Tongue (tissue), 3 donors: ENCODE measurements at places on chromosomes 12 and 14.
A peak's percentile ranks its signal among the peaks of the same experiment; 100 is the strongest.

DNA sequence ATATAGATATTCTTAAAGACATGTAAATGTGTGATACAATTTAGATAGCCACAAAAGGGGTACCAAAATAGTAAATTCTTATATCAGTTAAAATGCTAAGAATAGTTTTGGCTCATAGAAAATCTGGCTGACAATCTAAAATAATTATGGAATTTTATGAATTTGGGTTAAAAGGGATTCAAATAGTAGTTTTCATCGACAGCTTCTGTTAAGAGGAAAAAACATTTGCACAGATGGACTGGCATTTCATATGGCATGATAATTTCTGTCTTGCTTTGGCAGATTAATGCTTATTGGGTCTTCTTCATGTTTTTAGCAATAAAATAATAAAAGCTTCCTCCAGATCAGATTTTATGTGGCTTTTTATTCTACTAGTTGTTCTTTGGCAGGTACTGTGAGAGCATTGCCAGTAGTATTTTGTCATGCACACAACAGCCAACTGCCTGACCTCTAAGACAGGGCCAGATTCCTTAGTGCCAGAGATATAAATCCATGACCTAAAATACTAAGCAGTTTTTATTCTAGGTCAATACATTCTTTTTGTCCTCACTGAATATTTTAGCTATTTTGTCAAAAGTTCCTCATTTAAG, 9.1 kb downstream of the ABCD2 start:
- no peak for DNase-seq

DNA sequence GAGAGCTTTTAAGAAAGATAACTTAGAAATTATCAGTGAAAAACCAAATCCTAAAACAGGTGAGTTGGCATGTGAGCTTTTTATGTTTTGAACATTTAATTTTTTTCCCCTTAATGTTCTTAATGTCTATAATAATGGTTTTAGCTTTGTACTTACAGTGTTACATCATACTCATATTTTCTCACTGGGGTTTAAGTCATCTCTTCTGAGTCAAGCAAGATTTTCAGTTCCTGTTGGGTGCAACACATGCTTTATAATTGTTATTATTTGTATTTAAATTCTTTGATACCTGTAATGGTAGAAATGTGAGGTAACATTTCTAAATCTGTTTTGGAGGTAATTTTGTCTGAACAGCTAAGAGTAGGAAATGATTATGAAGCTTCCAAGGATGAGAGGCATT, 113.0 kb downstream of the PLEKHA5 start:
- no peak for DNase-seq

GRCh38 chr14:54554401-54554800, 12.5 kb upstream of the SAMD4A start:
- DNase-seq, result no peak

- DNase-seq, result no peak
Observed at GRCh38 chr14:89367779-89368120, 49.3 kb downstream of the FOXN3 start.

- DNase-seq, result peak; percentile 84
Observed at GRCh38 chr14:99884834-99885648, 91.8 kb downstream of the EML1 start.

- DNase-seq, result peak; percentile 66
Observed at GRCh38 chr14:69708586-69709560, 58.1 kb upstream of the SRSF5 start.

DNA sequence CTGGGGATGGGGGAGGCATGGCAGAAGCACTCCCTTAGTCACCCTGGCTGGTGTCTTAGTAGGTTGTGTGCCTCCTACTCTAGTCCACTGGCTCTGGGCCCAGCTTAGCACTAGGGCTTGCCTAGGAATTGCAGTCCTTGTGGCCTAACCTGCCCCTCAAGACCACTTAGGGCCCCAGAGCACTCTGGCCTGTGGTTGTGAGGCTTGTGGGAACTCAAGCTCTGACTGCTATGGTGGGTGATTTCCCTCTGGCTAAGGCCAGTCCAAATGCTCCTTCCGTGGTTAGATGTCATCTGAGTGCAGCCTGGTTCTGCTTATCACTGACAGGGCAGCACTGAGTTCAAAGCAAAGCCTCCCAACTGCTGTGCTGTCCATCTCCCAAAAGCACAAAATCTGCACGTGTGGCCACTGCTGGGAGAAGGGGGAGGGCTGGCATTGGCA, 20.2 kb downstream of the FGD4 start:
- DNase-seq, result peak; percentile 26

DNA sequence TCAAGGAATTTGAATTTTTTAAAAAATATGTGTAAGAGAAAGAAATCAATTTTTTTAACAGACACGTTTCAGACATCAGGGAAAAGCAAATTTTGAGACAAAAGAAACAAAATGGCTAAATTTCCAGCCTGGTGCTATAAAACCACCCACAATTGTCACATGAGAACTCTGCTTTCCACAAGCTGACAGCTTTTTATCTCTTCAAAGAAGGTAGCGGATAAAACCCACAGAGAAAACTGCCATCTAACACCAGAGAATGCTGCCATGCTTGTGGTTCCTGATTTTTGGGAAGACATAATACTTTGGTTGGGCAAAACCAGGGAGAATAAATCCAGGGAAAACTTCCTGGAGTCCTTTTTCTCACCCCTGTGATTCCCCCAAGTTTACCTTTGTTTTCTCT, 10.3 kb upstream of the ITPR2 start:
- no peak for DNase-seq

GRCh38 chr14:70067810-70068209, 120.9 kb downstream of the SLC8A3 start:
- no peak for DNase-seq

DNA sequence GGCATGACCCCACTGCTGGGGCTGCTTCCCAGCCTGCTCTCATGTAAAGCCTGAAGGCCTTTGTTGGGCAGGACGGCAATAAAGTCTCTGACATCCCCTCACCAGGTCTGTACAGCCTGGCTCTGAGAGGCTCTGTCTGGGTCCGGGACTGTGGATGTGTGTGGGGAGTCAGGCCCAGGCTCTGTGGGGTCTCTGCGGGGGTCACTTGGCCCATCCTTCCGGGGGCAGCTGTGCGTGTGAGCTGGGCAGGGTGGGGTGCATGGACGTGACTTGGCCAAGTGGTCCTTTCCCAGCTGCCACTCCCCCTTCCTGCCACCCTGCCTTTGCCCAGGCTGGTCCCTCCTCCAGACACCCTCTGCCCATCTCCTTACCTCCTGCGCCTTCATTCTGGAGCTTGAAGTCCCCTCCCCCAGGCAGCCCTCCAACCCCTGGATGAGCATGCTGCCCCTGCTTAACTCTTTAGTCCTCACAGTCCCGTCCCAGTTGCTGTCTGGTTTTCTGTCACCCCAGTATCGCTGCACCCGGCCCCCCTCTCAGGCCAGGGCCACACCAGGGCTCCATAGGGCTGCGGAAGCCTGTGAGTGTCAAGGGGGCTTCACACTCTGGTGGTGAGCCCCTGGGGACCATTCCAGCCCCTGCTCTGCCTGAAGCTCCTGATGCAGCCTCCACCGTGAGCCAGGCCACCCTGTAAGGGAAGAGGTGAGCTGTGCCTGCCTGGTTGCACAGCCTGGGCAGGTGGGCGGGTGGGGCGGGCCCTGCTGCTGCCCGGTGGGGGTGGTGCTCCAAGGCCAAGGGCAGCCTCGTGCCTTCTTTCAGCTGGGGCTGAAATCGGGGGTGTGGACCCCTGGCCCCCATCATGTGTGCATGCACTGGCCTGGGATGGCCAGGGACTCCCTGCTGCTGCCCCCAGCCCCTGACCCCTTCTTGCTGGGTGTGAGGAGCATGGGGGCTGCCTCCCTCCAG, 25.5 kb upstream of the KIF26A start:
- no peak for DNase-seq

DNA sequence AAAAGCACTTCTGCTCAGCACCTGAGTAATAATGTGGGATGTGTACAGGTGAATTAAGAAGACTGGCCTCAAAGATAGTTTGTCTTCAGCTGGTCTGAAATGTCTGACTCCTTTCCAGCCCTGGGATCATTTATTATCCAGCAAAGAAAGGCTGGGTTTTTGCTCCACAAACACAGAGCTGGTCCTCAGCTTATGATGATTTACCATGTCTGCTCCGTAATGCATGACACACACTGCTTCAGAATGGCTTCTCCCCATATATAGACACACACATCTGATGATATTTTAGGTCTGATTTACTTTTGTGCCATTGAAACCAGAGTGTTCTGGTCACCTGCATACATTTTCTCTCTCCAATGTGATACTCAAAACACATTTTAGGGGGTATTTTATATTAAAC, 225.0 kb downstream of the SLC25A21 start:
- no peak for DNase-seq

DNA sequence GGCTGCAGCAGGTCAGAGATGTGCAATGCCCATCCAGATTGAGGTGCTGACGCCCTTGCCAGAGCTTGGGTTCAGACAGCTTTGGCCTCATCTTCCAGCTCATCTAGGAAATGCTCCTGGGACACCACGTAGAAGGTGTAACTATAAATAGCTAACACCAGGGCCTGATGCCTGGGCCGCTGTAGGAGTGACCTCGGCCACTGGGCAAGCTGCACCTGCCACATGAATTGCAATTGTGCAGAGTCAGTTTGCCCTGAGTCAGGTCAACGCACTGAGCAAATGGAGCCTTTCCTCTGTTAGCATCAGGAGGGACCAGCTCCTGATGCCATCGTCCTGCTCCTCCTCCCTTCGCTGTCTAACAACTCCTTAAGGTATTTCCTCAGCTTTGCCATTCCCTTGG, 17.4 kb upstream of the DNM1L start:
- DNase-seq, result no peak

- DNase-seq, result no peak
Observed at GRCh38 chr12:23744696-23745095, 204.8 kb downstream of the SOX5 start.

- peak; percentile 57 for DNase-seq
Observed at GRCh38 chr12:100199347-100200149, 1.1 kb upstream of the ACTR6 start.

GRCh38 chr14:39228509-39229221, 5.0 kb upstream of the MIA2 start:
- no peak for DNase-seq

DNA sequence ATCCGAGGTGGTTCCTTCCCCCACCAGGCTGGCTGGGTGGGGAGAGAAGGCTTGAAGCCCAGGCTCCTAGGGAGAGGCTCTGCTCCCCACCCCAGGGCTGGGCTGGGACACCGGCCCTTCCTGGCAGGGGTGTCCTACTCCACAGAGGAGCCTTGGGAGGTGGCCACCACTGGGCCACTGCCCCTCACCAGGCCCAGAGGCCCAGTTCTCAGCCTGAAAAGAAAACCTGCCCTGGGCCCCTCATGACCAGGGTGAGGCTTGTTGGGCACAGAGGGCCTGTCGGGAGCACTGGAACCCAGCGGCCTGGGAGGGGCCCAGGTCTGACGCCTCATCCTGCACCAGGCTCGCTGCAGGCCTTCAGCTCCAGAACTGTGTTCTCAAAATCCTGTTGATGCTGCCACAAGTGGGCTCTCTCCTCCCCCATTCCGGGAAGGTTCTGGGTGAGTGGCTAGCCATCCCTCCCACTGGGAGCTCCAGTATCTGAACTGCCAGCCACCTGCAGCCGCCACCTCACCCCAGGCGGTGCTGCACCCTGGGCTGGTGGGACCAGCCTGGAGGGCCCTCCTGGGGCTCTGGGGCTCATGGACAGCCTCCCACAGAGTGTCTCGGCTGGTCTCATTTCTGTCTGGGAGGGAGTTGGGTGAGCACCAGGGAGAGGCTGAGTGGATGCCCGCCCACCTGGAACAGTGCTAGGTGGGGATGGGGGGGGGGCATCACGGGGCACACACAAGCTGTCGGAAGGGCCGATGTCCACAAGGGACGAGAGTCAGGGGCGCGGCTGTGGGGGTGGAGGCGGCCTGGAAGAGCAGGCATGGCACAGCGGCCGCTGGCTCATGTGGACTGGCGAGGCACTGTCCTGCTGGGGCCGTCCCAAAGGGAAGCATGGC, 11.8 kb downstream of the BAG5 start:
- DNase-seq, result no peak

GRCh38 chr12:70796989-70797388, 123.5 kb downstream of the PTPRR start:
- no peak for DNase-seq

DNA sequence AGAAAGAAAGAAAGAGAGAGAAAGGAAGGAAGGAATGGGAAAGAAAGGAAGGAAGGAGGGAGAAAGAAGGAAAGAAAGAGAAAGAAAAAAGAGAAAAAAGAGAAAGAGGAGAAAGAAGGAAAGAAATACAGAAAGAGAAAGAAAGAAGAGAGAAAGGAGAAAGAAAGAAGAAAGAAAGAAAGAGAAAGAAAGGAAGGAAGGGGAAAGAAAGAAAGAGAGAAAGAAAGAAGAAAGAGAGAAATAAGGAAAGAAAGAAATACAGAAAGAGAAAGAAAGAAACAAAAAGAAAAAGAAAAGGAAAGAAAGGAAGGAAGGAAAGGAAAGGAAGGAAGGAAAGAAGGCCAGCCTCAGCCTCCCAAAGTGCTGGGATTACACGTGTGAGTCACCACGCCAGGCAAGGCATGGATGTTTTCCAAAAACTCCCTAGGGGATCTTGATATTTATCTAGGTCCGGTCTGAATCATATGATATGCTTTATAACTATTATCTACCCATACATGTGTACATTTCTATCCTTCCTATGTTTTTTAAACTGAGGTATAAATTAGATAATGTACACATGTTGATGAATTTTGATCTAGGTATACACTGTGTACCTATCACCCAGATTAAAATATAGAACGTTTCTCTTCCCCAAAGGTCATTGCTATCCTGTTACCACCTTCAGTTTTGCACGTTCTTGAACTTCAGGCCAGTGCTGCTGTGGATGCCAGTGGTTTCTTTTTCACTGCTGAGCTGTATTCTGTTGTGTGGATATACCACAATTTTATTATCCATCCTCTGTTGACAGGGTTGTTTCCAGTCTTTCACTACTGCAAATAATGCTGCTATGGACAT, 177.9 kb downstream of the RBM19 start:
- no peak for DNase-seq

- DNase-seq, result no peak
Observed at GRCh38 chr12:44460261-44460660, 415.9 kb downstream of the NELL2 start.

DNA sequence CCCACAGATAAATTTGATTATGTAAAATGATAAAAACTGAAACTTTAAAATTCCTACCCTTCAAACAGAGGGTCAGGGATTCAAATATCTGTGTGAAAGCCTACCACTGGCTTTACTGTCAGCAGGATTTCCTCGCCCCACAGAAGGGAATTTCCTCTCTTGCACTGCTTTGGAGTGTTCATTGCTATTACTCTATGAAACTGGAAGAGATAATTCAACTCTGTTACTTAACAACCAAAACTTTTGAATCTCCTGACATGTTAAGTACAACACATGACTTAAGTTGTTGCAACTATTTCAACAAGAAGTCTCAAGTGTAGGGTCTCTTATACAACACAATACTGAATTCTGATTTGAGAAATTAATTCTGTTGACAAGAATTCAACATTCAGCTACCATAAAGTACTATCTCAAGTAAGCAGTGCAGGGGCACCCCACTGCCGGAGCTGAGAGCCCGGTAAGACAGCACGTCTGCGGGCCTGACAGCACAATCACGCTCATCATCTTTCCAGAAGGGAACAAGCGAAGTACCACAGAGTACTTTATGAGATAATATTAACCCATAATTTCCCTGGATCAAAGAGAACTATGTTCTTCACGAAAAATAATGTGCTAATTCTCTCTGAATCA, 22.9 kb downstream of the DICER1 start:
- DNase-seq, result no peak

GRCh38 chr12:75781532-75782046, 250.0 kb downstream of the PHLDA1 start:
- DNase-seq, result no peak

- no peak for DNase-seq
Observed at GRCh38 chr14:84789012-84789411, 740.9 kb upstream of the FLRT2 start.
